Stimulated activated naive B cell treated with anti-CD40 and anti-IgM and Interleukin-4, amounts not matched to agents 10 μg/mL and 1 μg/mL and 100 μg/mL, for 72 hours (primary cell): ENCODE measurements at places on chromosomes 5 and 9.
A peak's percentile ranks its signal among the peaks of the same experiment; 100 is the strongest.

DNA sequence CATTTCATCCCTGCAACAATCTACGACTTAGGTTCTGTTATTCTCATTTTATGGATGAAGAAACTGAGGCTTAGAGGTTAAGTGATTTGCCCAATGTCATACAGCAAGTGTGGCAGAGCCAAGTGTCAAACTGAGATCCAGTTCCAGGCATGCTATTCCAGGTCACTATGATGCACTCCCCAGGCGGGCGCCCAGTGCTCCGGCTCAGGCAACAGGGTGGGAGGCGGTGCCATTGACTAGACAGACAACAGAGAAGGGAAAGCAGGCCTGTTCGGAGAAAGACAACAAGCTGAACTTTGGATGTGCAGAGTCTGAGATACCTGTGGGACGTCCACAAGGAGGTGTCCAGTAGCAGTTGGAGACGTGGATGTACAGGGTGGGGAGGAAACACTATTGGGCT, 10.8 kb upstream of the DDX41 start:
- no peak for DNase-seq

DNA sequence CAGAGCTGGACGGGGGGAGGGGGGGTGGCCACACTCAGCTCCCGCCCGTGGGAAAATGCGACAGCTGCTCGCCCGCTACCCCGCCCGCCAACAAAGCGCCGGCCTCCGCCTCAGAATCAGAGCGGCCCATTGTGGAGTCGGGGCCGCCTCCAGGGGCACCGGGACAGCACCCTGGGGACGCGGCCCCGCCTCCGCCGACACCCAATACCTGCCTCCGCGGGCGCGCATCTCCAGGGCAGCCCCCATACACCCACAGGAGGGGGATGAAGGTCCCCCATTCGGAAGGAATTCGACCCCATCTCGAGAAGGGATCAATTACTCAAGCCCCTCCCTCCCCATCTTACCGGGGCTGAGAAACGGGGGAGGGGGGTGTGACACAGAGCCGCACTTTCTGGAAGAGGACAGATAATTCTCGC, 1.3 kb downstream of the NOTCH1 start:
- peak; percentile 47 for DNase-seq

DNA sequence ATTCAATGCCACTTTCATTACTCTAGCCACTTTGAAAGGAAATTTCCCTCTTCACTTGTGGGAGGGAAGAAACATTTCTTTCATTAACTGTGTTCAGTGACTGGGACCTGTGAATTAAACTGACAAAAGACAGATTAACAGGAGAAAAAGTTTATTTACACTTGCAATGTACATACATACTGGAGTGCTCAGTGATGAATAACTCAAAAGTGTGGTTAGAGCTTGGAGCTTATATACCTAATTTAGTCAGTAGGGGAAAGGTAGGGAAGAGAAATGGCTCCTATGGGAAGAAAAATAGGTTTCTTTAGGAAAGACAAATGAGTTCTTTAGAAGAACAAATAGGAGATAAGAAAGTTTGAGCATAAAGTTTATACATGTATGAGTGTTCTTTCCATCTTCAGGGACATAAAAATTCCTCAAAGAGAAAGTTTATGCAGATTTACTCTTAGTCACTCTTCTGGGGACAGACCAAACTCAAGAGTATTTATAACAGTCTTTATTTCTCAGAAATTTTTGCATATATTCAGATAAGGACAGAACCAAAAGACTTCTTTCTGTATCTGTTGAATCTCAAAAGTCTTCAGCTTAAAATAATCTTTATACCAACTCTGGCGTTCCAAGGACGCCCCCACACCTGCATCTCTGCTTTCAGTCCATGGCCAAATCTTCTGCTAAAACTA, 120.0 kb upstream of the RAI14 start:
- DNase-seq, result no peak

DNA sequence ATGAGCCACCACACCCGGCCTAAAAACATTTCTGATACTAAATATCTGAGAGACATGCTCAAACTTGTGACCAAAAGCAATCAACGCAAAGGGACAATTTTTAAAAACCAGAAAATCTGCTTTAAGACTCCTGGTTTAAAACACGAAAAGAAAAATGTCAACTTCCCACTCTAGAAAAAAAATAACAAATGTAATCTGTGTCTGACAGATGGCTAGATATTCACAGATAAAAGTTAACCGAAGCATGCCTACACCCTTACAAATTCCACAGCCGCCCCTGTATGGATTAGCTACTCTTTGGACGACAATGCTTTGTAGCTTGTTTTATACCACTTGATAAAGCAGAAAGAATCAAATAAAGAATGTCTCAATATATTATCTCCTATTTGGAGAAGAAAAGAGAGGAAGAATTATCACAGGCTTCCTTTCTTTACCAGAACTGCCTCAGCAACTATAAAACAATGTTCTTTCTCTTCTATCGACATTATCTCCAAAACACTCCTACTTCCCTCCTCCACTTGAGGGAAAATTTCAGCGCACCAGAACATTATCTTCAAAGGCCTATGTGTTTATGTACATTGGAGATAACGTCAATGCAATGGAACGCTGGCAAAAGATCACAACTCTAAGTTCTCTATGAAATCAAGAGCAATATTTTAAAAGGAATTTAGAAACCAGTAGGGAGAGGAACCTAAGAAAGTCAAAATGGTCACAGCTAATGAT, 26.2 kb downstream of the CEMIP2 start:
- no peak for DNase-seq

GRCh38 chr9:99368341-99369326, 146.6 kb downstream of the SEC61B start:
- peak; percentile 62 for DNase-seq

DNA sequence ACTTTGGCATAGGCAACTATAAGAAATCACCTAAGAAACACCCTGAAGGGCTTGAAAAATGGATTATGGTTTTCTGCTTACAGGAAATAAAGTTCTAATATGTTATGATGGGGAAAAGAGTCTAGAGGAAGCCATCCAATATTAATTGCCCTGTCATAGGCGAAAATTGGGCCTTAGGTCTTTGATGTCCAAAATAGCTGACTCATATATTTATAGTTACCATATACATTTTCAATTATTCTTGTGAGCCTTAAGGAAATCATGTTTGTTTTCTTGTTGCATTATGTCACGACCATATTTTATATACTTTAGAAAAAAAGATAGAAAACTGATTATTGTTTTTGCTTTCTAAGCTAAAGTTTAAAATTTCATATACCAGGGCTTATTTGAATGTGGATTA, 509.1 kb downstream of the CDH12 start:
- DNase-seq, result no peak

DNA sequence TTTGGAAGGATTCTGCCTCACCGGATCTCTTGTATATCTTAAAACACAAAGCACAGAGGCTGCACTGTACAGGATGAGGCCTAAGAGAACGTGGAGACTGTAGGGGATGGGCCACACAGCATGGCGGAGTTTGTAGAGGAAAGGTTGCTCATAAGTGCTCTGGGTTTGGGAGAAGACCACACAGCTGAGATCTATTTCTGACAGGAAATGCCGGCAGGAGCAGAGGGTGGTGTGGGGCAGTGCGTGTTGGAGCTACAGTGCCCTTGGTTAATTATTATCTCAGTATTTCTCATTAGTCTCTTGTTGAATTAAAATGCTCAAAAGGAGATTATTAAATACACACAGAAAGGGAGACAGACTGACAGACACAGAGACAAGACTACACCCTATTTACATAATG, 9.6 kb downstream of the PALM2AKAP2 start:
- no peak for DNase-seq

DNA sequence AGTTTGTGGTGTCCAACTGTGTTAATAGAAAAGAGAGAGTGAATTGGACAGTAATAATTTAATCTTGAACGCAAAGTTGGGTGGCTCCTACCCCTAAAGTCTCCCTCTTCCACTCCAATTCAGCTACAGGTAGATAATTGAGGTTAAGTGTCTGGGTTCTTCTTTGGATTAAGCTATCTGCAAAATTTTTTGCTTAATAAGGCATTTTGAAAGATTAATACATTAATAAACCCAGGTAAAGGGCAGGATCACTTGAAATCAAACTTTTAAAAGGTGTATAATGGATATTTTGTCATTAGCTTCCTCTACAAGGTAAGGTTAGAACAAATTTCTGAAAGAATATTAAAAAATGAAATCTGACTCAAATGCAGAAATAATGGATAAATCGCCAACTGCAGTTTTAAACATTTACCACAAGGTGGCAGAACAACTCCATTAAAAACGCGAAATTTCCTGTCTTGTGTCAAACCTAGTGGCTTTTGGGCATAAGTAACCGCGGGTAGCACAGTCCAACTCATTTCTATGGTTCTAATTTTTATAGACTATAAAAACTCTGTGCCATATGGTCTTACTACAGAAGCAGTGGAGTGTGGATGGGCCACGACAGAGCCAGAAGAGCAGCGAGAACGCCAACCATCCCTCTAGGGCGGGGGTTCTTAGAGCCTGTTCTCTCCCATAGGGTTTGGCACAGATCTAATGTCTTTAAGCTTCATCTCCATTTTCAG, 276.5 kb downstream of the ARHGEF28 start:
- DNase-seq, result no peak

DNA sequence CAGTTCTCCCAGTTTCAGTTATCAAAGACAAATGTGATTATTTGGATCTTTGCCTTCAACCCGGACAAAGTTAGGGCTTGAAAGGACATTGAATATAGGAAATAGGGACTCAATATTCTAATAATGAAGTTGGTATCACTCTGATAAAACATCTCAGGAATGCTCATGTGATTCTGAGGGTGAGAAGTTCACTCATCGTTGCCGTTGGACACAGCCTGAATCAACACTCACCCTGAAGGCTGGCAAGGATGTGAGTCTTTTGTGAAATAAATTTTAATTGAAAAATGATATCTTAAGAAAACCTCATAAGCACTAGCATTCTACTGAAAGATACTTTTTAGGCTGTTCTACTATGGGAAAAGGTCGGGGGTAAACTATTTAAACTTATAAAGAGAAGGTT, 44.8 kb upstream of the C9orf72 start:
- no peak for DNase-seq

DNA sequence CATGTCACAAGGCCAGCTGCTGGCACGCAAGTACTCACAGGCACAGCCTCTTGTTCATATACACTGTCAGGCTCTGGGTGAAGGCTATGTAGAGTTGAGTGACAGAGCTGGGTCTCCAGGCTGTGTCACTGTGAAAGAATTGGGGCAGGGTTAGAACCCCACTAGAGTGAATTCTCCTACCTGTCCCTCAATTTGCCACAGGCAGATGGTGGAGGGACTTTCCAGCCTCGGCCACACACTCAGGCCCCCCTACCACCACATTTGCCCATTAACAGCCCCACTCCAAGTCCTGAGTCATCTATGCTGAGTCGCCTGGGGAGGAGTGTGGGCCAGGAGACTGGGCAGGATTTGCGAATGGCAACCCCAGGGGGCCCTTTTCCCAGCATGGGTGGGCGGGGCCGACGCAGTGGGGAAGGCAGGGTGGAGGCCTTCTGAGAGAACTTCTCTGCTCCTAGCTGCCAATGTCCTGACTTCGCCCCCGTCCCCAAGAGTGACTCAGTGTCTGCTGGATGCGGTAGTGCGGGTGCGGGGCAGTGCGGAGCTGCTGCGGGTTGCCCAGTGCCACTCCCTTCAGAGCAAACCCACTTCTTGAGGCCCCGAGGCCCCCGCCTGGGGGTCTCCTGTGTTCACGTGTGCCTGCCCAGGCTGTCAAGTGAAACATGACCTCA, 50.3 kb upstream of the PSD2 start:
- peak; percentile 72 for DNase-seq

- DNase-seq, result no peak
These were observed 2.0 kb upstream of the CAMSAP1 start for GRCh38 chr9:135909371-135909770.

GRCh38 chr5:51138164-51138563, 245.1 kb upstream of the ISL1 start:
- DNase-seq, result no peak

DNA sequence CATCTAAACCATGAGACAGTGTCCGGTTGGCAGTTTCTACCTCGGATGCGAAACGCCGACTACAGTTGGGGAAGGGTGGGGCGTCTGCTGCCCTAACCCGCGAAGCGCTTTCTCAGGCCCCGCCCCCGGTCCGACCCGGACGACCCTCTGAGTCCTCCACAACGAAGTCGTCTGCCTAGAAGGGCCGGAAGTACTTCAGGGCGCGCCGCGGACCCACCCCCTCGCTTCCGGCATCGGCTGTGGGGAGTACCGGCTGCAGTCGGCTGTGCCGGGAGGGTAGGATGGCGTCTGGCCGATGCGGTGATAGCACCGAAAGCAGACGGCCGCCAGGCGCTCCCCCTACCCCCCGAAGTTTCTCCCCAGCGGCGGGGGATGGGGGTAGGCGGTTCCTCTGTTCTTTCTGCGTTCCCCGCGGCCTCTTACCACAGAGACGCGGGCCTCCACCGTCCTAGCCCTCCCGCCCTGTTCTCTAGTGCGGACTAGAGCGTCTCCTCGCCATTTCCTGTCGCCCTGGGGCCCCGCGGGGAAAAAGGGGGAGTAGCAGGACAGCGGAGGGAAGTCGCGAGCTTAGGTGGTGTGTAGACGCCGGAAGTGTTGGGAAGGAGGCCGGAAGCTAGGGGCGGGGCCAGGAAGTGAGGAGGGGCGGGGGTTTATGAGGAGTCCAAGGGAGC, at the start of gene TRIM41:
TRIM41 (plus strand) TSS at position 224 of the 671 bp plus-strand sequence. CDS start 719 bp downstream, outside the sequence.
- DNase-seq, result peak; percentile 99

GRCh38 chr9:115640887-115641286, 512.7 kb upstream of the PAPPA start:
- DNase-seq, result no peak

DNA sequence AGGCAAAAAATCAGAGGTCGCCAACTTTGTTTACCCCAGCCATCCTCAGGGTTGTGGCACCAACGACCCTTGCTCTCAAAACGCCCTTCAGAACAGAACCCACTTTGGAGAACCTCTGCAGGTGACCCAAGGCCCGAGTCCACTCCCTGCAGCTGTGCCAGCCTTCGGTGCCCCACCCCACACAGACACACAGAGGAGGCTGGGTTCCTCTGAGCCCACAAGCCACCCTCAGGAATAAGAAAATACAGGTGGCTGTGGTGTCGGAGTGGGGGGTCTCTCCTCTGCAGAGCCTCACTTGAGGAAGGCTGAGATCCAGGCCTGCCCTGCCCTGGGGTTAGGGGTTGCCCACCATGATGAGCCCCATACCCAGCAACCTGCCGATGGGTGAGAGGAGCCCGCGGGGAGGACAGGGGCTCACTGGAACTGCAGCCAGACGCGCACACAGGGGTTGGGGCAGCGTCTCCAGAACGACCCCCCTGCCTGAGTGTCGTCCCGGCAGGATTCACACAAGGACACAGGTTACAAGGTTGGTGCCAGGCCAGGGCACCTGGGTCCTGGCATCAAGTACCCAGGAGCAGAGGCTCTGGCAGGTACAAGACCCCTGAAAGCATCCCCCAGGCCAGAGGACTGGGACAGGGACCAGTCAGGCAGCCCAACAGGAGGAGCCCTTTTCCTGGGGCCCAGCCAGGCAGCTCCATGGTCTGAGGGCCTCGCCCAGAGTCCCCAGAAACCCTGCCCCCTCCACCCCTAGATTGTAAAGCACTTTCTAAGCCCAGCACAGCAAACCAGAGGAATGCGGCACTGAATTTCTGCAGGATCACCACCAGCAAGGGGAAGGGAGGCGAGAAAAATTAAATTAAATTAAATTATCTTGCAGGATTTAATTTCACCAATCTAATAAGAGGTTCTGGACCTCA, 40.0 kb downstream of the NACC2 start:
- no peak for DNase-seq
